ENCODE measurements at places on chromosomes 11 and 22.

DNA sequence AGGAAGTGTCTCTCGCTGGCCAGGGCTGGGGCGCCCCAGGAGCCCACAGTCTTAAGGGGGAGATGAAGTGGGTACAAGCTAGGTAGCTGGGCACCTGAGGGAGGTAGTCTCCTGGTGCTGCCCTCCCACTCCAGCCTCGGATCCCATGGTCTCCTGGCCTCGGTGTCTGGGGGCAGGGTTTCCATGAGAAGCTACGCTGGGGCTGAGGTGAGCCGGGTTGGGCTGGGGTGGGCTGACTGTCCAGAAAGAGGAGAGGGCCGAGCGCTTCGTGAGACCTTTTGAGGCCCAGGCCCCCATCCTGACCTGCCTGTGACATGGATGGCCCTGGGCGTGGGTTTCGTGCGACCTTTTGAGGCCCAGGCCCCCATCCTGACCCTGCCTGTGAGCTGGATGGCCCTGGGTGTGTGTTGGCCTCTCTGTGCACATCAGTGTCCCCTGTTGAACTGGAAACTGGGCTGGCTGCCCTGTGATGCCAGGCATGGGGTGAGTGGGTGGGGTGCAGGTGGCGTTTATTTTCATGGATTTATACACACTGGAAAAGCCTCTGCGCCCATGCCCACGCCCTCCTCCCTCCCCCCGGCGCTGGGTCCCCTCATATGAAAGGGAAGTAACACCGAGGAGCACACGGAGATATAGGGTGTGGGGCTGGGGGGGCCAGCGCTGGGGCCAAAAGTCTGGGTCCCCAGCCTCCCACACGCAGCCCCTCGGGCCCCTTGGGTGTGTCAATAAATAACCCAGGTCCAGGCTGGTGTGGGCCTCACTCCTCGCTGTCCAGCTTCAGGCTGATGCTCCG, 8.6 kb downstream of the AIP start:
- no peak for DNase-seq

DNA sequence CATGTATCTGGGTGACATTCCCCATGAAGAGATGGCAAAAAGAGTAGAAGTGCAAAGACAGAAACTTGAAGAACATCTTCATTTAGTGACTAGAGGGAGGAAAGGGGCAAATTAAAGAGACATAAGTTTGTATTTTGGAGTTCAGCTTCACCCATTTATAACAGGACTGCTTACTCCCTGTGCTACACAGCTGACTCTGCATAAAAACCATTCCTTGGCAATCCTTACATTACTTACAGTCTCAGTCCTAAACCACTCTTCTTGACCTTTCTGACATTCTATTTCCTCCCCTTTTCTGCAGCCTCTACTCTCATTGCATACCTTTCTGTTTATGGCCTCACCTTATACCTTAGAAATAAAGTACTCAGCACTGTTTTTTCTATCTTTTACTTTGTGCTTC, 6.8 kb upstream of the SERGEF start:
- no peak for DNase-seq

- DNase-seq = no peak
Measured at GRCh38 chr11:103963648-103964047, 72.8 kb upstream of the DDI1 start.

DNA sequence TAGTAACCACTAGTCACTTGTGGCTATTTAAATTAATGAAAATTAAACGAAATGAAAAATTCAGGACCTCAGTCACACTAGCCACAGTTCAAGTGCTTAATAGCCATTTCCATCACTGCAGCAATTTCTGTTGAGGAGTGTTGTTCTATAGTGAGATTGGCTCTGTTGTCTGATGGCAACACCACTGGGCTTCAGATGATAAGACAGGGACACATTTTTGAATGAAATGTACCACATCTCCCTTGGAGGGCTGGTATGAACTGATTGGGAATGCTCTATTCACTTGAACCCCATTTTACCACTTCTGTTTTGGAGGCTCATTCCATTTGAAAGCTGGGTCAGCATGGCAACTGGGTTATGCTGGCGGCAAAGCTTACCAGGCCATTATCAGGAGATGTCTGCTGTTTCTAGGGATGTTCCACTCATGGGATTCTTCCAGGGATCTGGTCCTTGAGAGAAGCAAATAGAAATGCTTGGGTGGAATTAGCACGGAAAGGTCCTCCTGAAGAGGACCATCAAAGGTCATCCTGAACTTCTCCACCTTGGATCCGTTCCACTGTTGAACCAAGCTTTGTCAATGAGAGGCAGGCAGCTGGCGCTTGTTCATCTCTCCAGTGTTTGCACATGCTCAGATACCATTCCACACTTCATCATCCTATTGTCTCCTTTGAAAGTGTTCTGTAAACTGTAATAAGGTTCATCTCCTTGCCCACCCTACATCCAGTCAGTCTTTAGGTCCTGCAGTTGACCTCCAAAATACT, 7.6 kb downstream of the AMOTL1 start:
- DNase-seq = no peak

- DNase-seq = no peak
Measured at GRCh38 chr11:75233754-75234172, 6.8 kb upstream of the TPBGL start.

GRCh38 chr22:40051322-40051721, 56.6 kb downstream of the FAM83F start:
- DNase-seq = no peak

GRCh38 chr11:1304380-1304779, 5.1 kb downstream of the TOLLIP start:
- DNase-seq = peak; percentile 12

DNA sequence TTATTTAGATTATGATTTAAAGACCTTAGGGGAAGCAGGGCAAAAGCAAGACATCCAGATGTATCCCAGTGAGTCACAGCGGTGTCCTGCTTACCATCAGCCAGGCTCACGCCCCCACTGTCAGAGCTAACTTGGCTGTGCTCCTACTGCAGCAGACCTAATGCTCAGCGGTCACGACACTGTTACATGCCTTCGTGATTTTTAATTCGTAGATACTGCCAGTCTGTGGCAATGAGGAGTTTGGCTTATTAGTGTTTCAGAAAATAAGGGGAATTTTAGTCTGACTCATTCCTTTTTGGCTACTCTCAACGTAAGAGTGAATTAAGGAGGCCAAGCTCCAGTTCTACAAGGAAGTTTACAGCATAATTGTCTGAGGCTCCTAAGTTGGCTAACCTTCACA, 22.7 kb downstream of the EFCAB6 start:
- no peak for DNase-seq

DNA sequence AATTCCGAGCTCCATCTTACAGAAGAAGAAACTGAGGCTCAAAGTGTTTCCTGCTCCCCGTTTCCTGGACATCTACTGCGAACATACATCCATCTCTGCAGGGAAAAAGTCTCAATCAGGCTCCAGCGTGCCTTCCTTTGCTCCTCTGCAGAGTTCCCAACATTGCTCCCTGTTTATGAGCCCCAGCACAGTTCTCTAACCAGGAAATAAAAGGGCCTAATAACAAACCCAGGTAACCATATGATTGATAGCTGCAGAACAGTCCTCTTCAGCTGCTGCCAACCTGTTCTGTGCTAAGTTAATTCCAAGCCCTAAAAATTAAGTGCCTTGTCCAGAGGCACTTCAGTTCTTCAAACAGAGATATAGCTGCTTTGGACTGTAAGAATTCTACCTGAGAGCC, 104.9 kb upstream of the ASPHD2 start:
- DNase-seq = no peak

DNA sequence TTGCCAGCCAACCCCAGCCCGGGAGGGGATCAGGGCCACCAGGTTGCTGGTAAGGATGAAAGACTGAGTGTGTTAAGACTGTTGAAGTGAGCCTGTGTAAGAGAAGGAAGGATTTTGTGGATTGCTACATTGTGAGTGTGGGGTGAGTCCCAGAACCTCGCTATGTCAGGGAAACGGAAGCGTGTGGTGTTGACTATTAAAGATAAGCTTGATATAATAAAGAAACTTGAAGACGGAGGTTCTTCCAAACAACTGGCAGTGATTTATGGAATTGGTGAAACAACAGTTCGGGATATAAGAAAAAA, 627 bp downstream of the JRKL start:
- no peak for DNase-seq

- no peak for DNase-seq
Measured at GRCh38 chr11:33713151-33713855, 12.7 kb upstream of the C11orf91 start.

- no peak for DNase-seq
Measured at GRCh38 chr11:68682531-68682961, 1.8 kb upstream of the GAL start.

GRCh38 chr11:86117001-86117711, 48.3 kb upstream of the PICALM start:
- no peak for DNase-seq

DNA sequence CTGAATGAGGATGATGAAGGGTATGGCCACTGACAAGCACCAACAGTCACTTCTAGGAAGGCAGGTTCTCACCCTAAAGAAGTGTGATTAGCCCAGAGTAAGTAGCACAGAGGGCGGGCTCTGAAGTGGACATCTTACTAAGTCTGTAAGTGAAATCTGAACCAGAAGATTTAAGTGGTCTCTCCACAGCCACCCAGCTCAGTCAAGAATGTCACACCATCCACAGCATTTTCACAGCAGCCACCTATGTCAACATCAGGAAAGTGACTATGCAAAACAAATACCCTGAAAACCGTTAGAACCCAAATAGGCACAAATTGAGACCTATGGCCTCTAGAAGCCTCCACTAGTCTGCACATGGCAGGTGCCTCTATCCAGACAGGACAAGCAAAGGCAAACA, 23.0 kb upstream of the STK33 start:
- DNase-seq = no peak

DNA sequence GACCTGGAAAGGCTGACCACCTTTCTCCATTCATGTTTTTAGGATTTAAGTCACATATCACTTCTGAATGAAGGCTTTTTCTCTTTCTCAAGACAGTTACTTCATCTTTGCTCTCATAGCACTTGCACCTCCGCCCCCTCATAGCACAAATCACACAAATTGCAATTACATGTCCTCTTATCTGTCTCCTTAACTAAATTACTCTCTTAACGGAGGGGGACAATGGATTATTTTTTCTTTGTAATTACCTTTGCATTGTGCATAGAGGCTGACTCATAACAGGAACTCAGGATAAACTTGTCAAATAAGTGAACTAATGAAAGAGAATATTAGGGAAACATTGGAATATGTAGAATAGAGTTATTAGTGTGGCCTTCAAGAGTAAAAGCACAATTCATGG, 94.7 kb downstream of the MUC15 start:
- no peak for DNase-seq

DNA sequence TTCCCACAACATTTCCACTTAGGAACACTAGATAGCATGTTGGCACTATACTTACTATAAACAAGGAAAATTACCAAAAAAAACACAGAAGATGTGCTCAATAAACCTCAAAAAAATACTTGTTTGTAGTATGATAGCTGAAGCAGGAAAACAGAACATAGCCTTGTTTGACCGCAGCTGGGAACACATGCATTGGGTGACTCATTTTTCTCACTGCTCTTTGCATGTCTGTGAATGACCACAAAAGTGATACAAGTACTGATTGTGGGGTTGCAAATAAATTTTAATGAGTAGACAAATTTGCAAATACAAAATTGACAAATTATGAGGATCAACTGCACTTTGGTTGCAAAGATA, 22.8 kb upstream of the GUCY1A2 start:
- DNase-seq = no peak

- no peak for DNase-seq
Measured at GRCh38 chr11:86372586-86372985, 2.1 kb upstream of the CCDC81 start.

GRCh38 chr11:35529971-35530495, 4.6 kb upstream of the PAMR1 start:
- DNase-seq = no peak

DNA sequence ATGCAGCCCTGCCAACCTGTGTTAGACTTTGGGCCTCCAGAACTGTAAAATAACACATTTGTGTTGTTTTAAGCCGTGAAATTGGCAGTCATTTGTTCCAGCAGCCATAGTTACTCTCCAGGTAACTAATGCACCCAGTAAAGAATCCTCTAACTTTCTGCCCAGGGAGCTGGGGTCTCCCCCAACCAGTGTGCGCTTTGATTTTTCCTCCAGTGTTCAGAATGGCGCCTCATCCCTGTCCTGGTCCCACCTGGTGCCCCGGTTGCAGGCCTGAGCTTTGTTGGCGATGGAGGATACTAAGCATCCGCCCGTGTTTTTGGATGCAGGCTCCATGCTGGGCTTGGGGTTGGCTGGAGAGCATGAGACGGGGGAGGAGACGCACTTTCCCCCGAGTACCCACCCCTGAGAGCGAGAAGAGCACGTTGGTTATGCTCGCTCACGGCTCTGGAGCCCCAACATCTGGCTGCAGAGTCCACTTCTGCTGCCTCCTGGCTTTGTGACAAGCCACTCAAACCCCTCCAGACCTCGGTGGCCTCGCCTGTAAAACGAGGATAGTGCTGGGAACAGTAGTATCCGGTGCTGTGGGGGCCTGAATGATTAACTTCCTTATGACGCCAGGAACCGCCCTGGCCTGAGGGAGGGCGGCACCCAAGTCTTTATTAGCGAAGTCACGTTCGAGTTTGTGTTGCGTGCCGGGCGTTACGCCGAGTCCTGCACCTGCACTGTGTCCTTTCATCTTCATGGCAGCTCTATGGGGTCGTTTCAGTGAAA, 25.8 kb downstream of the MRGPRD start:
- DNase-seq = peak; percentile 39

DNA sequence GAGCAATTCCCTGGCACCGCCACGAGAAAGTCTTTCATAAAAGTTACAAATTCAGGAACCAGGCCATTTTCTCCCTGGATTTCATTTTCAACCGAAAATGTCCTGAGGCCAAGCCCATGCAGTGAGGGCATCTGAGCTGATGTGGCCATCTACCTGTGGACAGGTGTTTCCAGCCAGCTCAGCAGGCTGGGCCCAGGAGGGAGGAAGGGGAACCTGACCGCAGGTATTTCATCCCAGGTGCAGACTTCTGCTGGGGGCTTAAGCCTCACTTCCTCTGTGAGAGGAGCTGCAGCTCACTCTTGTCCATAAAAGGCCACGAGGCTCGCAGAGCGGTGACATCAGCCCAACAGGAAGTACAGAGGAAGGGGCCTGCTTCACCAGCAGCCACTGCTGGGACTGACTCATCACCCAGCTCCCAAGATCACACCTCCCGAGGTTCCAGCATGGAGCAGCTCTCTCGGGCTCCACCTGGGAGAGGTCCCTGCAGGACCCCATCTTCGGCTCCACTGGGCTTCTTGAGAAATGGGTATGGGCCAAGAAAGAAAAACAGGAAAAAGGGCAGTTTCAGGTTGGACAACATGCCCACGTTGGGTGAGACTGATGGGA, 56.4 kb downstream of the MYH9 start:
- no peak for DNase-seq

DNA sequence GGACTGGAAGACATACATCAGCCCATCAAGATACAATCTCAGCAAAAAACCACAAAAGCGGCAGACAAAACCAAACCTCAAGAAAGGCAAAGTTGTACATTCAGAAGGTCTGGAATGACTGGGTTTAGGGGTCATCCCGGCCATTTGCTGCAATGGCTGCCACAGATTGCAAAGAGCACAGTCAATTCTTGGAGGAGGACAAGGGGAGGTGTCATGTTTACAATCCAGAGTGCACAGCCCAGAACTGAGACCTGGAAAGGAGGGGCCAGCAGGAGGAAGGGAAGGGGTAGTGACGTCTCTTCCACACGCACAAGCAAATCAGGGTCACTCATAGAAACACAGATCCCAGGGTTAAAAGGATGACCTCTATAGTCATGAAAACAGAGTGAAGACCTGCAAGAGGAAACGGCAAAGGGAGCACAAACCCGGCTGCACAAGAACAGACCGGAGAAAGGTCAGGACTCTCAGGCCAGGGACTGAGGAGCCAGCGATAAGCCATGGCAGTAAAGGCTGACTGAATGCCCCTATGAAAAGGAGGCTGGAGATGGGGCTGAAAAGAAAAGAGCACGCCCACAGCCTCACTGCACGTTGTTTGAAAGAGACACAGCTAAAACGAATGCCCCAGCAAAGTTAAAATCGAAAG, 18.2 kb upstream of the MUC5AC start:
- DNase-seq = no peak
